NCI-H526 treated with DMSO at 0.1 percent for 48 hours (cell line): ENCODE measurements at places on chromosomes 2 and 18.

- DNase-seq, result no peak
Measured at GRCh38 chr2:214376618-214377285, 34.1 kb upstream of the VWC2L start.

GRCh38 chr2:6865346-6866274 lies at the start of gene CMPK2:
TSS of gene CMPK2 (minus strand) at chr2:6865907. CDS start at chr2:6865696, 211 bp downstream.
- DNase-seq, result no peak

DNA sequence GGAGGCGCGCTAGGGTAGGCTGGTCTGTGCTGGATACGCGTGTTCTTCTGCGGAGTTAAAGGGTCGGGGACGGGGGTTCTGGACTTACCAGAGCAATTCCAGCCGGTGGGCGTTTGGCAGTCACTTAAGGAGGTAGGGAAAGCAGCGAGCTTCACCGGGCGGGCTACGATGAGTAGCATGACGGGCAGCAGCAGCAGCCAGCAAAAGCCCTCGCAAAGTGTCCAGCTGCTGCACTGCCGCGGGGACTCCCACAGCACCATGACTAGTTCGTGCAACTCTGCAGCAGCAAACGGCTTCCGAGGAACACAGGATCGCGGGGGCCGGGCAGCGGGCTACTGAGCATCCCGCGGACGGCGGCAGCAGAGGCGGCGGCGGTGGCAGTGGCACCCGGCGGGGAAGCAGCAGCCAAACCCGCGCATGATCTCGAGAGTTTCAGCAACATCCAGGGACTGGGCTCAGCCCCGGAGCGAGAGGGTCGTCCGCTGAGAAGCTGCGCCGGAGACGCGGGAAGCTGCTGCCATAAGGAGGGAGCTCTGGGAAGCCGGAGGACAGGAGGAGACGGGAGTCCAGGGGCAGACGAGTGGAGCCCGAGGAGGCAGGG lies 368 bp downstream of the TMEFF2 start:
- DNase-seq, result peak; percentile 79

GRCh38 chr2:71876542-71877451 lies 270.9 kb downstream of the CYP26B1 start:
- DNase-seq, result no peak

- peak; percentile 56 for DNase-seq
Measured at GRCh38 chr2:11746807-11747459, 501 bp downstream of the LPIN1 start.

GRCh38 chr2:25324905-25325592 lies 16.7 kb downstream of the DNMT3A start:
- DNase-seq, result no peak

DNA sequence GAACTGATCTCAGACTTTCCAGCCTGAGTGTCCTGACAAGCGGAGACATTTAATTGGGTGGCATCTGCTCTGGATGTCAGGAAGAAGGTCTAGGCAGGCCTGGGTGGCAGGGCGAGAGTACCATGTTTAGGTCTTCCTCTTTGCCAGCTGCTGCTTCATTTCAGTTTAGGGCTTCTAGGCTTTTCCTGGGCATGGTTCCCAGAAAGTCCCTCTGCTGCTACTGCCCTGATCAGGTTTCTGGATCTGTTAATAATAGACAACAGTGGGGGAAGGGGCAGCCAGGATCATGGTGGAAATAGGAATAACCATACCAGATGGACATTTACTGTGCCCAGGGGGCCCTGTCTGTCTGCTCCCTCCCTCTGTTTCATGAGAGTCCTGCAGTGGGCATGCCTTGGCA lies 2.3 kb upstream of the PLCD4 start:
- no peak for DNase-seq

- DNase-seq, result no peak
Measured at GRCh38 chr2:119478978-119479295, 45.3 kb downstream of the SCTR start.

- DNase-seq, result no peak
Measured at GRCh38 chr2:160007111-160007510, 55.3 kb downstream of the PLA2R1 start.

DNA sequence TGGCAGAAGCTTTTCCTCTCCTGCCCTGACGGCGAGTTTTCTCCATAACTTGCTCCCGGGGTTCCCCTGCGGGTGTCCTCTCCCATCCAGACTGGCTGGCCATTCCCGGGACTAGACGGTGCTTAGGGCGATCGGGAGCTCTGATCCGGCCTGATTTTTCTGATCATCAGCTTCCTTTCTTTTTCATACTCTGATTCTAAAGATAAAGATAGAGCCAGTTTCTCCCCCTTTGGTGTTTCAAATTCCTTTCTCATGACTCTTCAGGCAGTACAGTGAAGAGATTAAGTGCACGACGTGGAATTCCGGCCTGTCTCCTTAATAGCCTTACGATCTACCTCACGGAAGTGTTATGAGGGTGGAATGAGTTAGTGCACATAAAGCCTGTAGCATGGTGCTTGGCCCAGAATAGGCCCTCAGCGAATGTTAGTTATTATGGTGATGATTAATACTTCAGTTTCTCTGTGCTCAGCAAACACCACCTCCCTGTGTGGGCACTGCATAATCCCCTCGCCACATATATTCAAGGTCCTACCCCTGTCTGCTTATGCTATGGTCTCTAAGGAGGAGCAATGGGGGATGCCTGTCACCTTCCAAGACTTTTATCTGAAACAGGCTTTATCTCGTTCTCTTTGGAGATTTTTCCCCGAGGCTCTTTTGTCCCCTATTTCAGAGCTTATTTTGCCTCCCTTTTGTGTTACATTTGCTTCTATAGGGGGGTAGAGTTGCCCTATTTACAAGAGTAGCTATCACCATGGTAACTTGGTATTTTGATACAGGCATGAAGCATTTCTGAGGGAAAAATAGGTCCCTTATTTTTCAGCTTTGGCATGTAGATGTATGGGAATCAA lies 254.8 kb downstream of the CDH2 start:
- no peak for DNase-seq

- no peak for DNase-seq
Measured at GRCh38 chr2:39488450-39488849, 51.4 kb upstream of the MAP4K3 start.

GRCh38 chr2:142868229-142868762 lies 9.2 kb upstream of the KYNU start:
- no peak for DNase-seq

- no peak for DNase-seq
Measured at GRCh38 chr2:208386541-208386940, 20.1 kb upstream of the PTH2R start.

DNA sequence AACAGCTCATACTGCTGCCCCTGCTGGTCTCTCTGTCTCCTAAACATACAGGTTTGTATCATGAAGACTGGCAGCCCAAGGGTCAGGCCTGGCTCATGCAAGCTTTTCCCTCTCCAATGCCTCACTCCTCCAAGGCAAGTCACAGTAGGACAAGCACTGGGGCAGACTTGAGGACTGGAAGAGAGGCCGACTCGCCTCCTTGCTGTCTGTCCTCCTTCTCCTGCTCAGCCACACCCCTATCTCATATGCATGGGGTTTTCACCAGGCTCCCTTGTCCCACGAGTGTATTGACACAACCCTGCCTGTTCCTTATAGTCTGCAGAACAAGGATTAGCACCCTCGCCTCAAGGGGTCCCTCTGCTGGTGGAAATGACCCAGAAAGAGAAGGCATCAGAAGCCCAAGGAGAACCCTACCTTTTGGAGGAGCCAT lies 223.7 kb downstream of the SOX11 start:
- no peak for DNase-seq

DNA sequence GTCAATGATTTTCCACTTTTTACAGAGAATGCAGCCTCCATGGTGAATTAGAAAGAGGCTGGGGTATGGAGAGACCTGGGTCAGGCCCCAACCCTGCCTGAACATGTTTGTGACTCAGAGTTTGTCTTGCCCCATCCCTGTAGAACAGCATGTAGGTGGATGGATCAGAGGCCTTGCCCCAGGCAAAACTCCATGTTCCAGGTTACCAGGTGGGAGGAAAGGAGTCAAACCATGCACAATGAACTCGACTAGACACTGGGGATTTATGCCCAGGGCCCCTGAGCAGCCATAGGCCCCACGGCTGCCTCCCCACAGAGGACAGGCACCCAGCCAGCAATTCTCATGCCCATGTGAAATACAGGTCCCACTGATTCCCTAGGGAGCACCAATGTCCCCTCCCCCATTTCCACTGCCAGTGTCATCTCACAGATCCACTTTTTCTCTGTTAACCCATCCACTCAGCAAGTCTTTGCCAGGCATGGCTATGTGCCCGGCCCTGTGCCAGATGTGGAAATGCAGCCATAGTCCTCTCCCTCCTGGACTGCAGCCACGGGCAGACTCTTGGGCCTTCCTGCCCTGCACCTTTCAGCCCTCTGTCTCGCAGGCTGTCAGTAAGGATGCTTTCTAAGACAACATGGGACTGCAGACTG lies 737.8 kb upstream of the HS6ST1 start:
- DNase-seq, result no peak

- no peak for DNase-seq
Measured at GRCh38 chr18:10241579-10241978, 212.9 kb upstream of the APCDD1 start.

GRCh38 chr2:239954166-239955086 lies 70.7 kb downstream of the NDUFA10 start:
- DNase-seq, result no peak

DNA sequence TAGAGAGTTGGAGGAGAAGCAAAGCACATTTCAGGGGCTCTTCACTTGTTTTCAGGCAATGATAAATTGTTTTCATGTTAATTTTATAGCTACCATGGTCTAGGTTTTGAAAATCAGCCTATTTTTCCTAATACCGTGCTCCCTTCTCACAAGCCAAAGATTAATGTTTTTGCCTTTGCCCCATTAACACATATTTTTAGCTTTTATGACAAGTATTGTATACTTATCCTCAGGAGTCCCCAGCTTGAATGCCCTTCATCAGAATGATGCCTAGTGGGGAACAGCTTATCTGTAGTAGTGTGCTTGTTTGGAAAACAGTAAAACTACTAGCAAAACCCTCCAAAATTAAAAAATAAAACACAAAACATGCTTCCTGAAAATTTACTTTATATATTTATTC lies 194.0 kb downstream of the LNPK start:
- no peak for DNase-seq

DNA sequence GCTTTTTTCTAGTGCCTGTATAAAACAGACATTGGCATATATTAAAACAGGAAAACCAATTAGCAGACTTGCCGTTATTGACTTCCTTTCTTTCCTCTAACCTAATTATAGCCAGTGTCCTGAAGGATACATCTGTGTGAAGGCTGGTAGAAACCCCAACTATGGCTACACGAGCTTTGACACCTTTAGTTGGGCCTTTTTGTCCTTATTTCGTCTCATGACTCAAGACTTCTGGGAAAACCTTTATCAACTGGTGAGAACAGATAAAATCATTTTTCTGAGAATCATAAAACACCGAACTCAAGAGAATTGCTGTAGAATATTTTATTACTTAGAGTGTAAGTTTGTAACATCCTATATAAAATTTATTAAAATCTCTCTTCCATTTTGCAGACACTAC lies 74.3 kb downstream of the SCN2A start:
- DNase-seq, result no peak

DNA sequence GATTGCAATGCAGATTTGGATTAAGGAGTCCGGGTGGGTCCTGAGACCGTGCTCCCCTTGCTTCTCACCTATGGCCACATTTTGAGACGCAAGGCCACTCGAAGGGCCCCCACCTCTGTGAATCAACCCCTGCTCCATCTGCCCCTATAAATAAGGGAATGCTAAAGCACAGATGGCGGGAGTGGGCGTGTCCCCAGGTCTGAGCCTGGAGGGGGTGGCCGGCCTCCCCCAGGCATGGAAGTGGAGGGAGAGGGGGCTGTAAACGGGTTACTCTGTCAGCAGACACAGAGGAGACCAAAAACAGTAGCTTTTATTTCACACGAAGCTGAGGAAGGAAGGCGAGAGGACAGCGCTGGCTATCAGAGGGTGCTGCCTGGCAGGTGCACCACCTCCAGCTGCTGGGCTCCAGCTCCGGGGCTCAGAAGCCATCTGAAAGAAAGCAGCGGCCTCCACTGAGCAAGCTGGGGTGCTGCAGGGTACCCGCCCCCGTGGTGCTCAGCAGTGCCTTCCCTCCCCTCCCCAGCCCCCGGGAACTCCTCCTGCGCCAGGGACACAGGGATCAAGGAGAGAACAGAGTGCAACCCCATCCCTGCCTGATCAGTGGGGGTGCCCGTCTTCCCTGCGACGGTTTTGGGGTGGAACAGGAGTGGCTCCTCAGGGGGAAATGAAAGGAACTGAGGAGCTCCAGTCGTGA lies 56.7 kb upstream of the RAB6C start:
- peak; percentile 27 for DNase-seq

GRCh38 chr2:200380833-200381542 lies 74.5 kb downstream of the SPATS2L start:
- peak; percentile 15 for DNase-seq

GRCh38 chr18:46336278-46337111 lies 232.3 kb downstream of the HAUS1 start:
- no peak for DNase-seq
